Stimulated activated CD8-positive, alpha-beta memory T cell treated with anti-CD3 and anti-CD28 coated beads, Interleukin-4, amount 100 ng/mL, for 1 hour (primary cell): ENCODE measurements at places on chromosomes 7 and 10.

GRCh38 chr10:97025613-97026242 lies 160.0 kb downstream of the SLIT1 start:
- no peak for DNase-seq

DNA sequence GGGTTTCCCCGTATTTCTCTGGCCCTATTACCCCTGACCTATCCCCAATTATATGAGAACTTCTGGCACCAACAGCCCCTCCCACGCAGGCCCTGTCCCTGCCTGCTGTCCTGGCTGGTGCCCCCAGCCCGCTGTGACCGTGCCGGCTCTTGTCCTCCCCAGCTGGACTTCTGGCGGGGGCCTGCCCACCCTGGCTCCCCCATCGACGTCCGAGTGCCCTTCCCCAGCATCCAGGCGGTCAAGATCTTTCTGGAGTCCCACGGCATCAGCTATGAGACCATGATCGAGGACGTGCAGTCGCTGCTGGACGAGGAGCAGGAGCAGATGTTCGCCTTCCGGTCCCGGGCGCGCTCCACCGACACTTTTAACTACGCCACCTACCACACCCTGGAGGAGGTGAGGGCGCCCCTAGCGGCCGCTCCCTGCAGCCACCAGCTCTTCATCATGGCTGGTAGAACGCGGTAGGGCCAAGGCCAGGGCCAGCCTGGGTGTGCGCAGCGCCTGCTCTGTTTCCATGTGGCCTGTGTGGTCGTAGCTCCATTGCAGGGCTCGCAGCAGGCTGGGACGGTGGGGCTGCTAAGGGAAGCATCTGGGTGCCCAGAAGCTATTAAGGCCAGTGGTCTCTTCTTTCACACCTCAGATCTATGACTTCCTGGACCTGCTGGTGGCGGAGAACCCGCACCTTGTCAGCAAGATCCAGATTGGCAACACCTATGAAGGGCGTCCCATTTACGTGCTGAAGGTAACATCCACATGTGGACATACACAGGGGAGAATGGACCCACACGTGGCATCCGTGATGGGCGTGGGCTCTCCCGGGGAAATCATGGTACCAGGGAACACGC lies 1.4 kb downstream of the CPA1 start:
- DNase-seq = no peak

DNA sequence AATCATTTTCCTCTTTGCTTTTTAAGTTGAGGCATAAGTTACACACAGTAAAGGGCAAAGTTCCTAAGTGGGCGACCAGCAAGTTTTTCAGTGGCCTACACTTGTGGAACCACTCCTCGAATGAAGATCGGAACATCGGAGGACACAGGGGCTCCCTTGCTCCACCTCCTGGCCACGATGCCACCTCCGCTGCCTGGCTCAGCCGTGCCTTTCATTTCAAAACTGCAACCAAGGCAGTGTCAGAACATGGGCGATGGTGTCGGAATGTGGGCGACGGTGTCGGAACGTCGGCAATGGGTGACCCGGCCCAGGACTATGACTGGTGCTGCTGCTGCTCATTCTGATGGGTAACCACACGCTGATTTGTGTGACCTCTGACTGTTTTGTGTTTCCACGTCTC lies 9.6 kb upstream of the VIPR2 start:
- no peak for DNase-seq

- DNase-seq = no peak
These were observed 37.1 kb downstream of the POLL start for GRCh38 chr10:101550965-101551364.

DNA sequence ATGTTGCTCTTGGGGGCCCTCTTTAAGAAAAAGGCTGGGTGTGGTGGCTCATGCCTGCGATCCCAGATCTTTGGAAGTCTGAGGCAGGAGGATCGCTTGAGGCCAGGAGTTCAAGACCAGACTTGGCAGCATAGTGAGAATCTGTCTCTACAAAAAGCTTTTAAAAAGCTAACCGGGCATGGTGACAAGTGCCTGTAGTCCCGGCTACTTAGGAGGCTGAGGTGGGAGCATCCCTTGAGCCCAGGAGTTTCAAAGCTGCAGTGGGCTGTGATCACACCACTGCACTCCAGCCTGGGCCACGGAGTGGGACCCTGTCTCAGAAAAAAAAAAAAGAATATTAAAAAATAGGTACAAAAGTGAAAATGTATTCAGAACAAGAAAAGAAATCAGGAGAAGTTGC lies 38.1 kb upstream of the SLC39A12 start:
- DNase-seq = no peak

DNA sequence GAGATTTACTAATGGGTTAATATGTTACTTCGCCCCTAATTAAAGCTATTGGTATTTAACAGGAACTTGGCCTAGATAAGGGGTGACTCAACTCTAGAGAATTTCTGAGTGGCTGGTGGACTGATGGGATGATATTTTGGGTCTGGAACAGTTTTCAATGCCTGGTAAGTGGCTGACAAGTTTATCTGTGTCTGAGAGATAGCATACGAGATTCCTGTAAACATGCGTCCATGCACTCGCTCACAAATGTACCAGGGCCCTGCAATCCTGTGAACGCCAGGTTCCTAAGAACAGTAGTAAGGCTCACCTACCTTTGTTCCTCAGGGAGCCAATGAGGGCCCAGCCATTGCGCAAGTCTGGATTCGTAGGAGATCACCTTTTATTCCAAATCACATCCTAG lies 683.8 kb upstream of the ANKRD30A start:
- DNase-seq = no peak

DNA sequence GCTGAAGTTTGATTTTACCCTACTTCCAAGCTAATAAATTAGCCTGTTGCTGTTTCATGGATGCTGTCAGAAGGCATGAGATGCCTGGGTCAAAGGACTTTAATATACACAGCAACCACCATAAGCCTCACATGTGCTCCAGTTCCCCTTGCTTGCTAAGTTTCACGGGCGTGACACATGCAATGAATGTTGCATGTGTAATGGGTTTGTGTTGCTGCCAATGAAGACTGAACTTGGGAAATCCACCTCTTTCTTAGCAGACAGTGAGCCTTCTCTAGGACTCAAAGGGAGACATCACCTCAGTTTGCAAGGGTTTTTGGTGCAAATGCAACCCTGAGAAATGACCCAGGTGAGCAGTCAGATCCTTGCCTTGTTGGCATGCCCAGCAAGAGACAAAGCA lies 505.5 kb upstream of the PODXL start:
- DNase-seq = no peak

DNA sequence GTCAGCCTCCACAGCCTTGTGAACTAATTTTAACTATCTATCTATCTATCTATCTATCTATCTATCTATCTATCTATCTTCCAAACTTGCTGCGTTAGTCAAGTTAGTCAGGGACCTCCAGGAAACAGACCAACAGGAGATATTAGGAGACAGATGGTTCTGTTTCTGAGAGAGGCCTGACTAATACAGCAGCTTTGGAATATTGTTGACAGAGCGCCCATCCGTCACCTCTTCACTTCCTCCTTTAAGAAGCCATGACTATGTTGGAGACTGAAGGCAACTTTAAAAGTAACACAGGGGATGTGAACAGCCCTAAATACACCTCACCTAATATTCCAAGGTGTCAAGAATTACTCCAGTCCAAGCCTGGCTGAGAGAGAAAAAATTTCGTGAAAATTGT lies 280.9 kb upstream of the IGFBP3 start:
- no peak for DNase-seq
